ENCODE measurements at places on chromosomes 6 and 20. TPM values are rescaled to one million over a fixed set of nuclear protein-coding genes. Genes with fewer than 3 reads are reported as not detected.

GRCh38 chr6:140812636-140813035 lies 1320.1 kb upstream of the GJE1 start:
- no peaks in the 10 kb centered on the region for H3K27me3 ChIP-seq
- H3K4me1 ChIP-seq: peaks cover 3% of the 10 kb centered on the region
- DNase-seq: no peak
- H3K4me3 ChIP-seq: no peak overlapping the region
- no peaks in the 10 kb centered on the region for H3K36me3 ChIP-seq

- H3K36me3 ChIP-seq: no peaks in the 10 kb centered on the region
- H3K4me1 ChIP-seq: peaks cover 30% of the 10 kb centered on the region
- DNase-seq: no peak
- peak overlapping the region; percentile 98 for H3K4me3 ChIP-seq
- H3K27me3 ChIP-seq: no peaks in the 10 kb centered on the region
These were observed 535 bp downstream of the EXOC2 start for GRCh38 chr6:692356-692851.

GRCh38 chr6:129073691-129074395 lies 190.9 kb downstream of the LAMA2 start:
- no peaks in the 10 kb centered on the region for H3K36me3 ChIP-seq
- no peak overlapping the region for H3K27ac ChIP-seq
- no peak overlapping the region for H3K4me3 ChIP-seq
- H3K27me3 ChIP-seq: peaks cover 7% of the 10 kb centered on the region

CNKSR3 gene
- total RNA-seq: 11.5 TPM

DNA sequence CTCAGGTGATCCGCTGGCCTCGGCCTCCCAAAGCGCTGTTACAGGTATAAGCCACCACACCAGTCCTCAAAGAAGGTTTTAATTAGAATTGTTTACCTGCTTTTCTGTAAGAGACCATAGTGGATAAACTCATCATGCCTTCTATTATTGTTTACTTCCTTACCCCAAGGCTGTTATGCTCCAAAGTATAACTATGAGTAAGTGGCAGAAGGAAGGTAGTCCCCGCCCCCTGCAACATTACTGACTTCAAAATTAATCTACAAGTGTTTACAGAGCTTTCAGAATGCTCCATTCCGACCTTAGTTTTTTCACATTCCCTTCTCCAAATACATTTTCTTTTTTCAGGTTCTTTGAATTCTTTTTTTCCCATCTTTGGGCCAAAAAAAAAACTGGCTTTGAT lies 480.5 kb upstream of the NOX3 start:
- H3K4me1 ChIP-seq: peaks cover 5% of the 10 kb centered on the region
- H3K27ac ChIP-seq: no peak overlapping the region
- H3K36me3 ChIP-seq: no peaks in the 10 kb centered on the region
- DNase-seq: no peak

DNA sequence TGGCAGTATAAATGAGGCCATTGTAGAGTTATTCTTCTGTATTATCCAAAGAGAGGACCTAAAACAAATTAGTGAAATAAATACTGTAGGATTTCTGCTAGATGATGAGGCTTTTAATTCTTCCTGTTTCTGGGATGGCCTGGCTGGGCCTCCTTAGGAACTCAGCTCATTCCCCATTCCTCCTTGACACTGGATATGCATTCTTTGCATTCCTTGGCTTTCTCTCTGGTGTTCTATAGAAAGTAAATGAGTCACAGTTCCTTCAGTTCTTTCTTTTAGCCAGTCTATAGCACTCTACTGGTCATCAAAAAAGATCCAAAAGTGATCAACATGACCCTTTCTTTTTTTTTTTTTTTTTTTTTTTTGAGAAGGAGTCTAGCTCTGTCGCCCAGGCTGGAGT lies 8.6 kb downstream of the OR10C1 start:
- peak overlapping the region; percentile 37 for H3K27ac ChIP-seq
- peaks cover 4% of the 10 kb centered on the region for H3K27me3 ChIP-seq
- no peaks in the 10 kb centered on the region for H3K36me3 ChIP-seq
- no peak for DNase-seq
- H3K4me3 ChIP-seq: no peak overlapping the region
- peaks cover 12% of the 10 kb centered on the region for H3K4me1 ChIP-seq

- DNase-seq: no peak
- H3K4me1 ChIP-seq: peaks cover 4% of the 10 kb centered on the region
- H3K36me3 ChIP-seq: peaks cover 2% of the 10 kb centered on the region
These were observed 109.5 kb downstream of the F13A1 start for GRCh38 chr6:6210994-6211393.

DNA sequence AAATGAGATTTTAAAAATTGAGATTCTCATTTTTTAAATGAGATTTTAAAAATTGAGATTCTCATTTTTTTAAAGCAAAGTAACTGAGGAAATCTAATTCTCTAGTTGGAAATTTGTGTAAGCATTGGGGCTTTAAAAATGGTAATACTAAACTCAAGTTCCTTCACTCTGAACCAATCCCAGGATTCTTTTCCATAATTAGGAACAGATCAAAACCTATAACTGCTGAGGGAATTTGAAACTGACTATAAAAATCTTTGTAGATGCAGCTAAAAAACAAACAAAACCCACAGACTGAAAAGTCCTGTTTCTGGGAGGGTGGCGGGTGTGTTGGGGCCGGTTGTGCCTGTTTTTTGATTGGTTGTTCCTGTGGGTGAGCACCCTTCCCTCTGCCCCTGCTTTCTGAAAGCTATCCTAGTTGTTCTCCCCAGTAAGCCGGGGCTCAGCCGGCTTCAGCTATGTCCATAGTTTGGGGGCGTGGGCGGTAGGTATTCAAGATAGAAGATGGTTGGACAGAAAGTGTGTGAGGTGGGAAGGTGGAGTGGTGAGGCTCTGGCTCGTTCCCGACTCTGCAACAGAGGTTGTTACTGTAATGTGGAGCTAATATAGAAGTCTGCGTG lies 49.3 kb downstream of the GFRA4 start:
- DNase-seq: no peak
- no peak overlapping the region for H3K27ac ChIP-seq
- H3K4me3 ChIP-seq: no peak overlapping the region
- no peaks in the 10 kb centered on the region for H3K27me3 ChIP-seq

DNA sequence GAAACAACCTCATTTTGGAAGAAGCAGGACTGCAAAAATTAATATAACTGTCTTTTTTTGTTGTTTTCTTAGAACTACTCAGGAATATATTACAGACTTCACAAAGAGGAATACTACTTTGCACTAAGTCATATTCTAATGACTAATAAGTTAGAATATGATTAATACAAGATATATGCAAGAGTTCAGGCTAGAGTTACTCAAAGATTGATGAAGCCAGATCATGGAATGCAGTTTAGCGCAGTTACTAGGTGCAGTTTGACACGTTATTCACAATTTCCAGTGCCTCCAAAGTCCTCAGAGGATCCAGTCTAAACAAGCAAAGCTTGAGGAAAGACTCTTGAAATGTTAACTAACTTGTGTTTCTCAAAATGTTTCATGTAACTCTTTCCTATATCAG lies 1.2 kb upstream of the MYCT1 start:
- no peak for DNase-seq
- H3K27ac ChIP-seq: no peak overlapping the region
- peaks cover 14% of the 10 kb centered on the region for H3K27me3 ChIP-seq
- H3K36me3 ChIP-seq: no peaks in the 10 kb centered on the region

PACSIN1 gene
- total RNA-seq: not detected

NFATC2 gene
- total RNA-seq: 2.2 TPM

DNA sequence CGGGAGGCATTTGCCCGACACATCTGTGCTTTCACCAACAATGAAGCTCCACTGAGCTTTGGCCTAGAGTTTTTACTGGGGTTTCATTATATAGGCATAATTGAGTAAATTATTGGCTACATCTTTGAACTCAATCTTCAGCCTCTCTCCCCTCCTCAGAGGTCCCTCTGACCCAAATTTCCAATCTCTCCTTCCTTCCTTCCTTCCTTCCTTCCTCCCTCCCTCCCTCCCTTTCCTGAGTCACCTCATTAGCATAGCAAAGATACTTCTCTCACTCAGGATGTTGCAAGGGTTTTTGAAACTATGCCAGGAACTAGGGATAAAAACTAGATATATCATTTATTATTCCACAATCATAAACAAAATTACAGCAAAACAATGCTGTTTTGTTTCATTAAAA lies 238.2 kb upstream of the PRND start:
- no peaks in the 10 kb centered on the region for H3K36me3 ChIP-seq
- H3K27ac ChIP-seq: no peak overlapping the region
- no peak overlapping the region for H3K4me3 ChIP-seq
- H3K27me3 ChIP-seq: peaks cover 17% of the 10 kb centered on the region
- no peak for DNase-seq

STX7 gene
- total RNA-seq: 69.3 TPM

GRCh38 chr20:62860924-62861691 lies 514 bp downstream of the TCFL5 start:
- H3K27ac ChIP-seq: no peak overlapping the region
- H3K4me3 ChIP-seq: peak overlapping the region; percentile 49
- no peaks in the 10 kb centered on the region for H3K27me3 ChIP-seq
- H3K36me3 ChIP-seq: peaks cover 10% of the 10 kb centered on the region
- peaks cover 23% of the 10 kb centered on the region for H3K4me1 ChIP-seq

- no peaks in the 10 kb centered on the region for H3K27me3 ChIP-seq
- peaks cover 49% of the 10 kb centered on the region for H3K4me1 ChIP-seq
- no peak for DNase-seq
These were observed 56.8 kb downstream of the NCOA3 start for GRCh38 chr20:47558295-47559066.

COX4I2 gene
- total RNA-seq: not detected

GRCh38 chr20:58978351-58979190 lies 2.5 kb upstream of the NELFCD start:
- H3K4me3 ChIP-seq: no peak overlapping the region
- peaks cover 11% of the 10 kb centered on the region for H3K4me1 ChIP-seq
- H3K27ac ChIP-seq: no peak overlapping the region
- no peak for DNase-seq
- H3K27me3 ChIP-seq: no peaks in the 10 kb centered on the region
- H3K36me3 ChIP-seq: peaks cover 2% of the 10 kb centered on the region

MYLK2 gene
- 1.3 TPM for total RNA-seq

CALHM5 gene
- total RNA-seq: 9.7 TPM

GRCh38 chr6:129321303-129321702 lies 388.7 kb downstream of the ARHGAP18 start:
- no peaks in the 10 kb centered on the region for H3K36me3 ChIP-seq
- no peaks in the 10 kb centered on the region for H3K27me3 ChIP-seq
- DNase-seq: no peak
- H3K4me1 ChIP-seq: peaks cover 8% of the 10 kb centered on the region
- H3K4me3 ChIP-seq: no peak overlapping the region
- H3K27ac ChIP-seq: no peak overlapping the region

GRCh38 chr6:69665437-69665836 lies 131.4 kb downstream of the LMBRD1 start:
- H3K4me1 ChIP-seq: peaks cover 13% of the 10 kb centered on the region
- DNase-seq: no peak
- no peak overlapping the region for H3K4me3 ChIP-seq
- H3K27me3 ChIP-seq: peaks cover 5% of the 10 kb centered on the region
- H3K36me3 ChIP-seq: peaks cover 4% of the 10 kb centered on the region

- no peaks in the 10 kb centered on the region for H3K4me1 ChIP-seq
- H3K36me3 ChIP-seq: peaks cover under 1% of the 10 kb centered on the region
- no peak overlapping the region for H3K4me3 ChIP-seq
- H3K27ac ChIP-seq: no peak overlapping the region
- peaks cover 20% of the 10 kb centered on the region for H3K27me3 ChIP-seq
These were observed 119.2 kb upstream of the LAMA2 start for GRCh38 chr6:128763599-128764300.

DNA sequence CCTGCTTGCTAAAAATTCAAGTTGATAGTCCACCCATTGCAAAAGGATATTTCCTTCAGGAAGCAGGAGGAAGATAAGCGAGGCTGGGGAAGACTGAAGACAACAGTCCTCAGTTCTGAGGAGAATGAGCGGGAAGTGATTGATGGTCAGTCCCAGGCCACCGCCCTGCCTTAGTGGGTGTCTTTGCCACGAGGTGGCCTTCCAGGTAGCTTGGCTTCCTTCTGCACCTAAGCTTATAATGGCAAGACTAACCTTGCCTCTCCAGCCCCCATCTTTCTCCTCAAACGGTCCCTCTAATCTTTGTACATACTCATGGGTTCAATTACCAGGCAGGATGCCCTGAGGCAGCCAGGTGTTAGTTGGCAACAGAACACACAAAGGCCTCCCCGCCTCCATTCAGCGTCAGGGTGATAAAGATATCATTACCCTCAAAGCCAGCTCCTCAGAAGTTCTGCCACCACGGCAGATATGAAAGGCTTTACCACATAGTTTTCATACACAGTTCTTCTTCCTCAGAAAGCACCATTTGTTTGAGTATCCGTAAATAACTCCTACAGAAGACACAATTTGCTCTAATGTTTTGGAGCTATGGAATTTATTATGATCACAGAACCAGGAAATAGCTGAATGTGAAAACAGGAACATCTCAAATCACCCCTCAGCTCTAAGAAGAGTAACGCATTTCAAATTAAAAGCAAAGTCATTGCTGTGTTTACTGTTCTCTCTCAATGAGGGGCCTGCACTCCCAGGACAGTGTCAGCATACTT lies 249.4 kb downstream of the ATXN1 start:
- H3K4me1 ChIP-seq: peaks cover 42% of the 10 kb centered on the region
- H3K27ac ChIP-seq: peak overlapping the region; percentile 74
- peaks cover 1% of the 10 kb centered on the region for H3K36me3 ChIP-seq
- H3K4me3 ChIP-seq: no peak overlapping the region
- H3K27me3 ChIP-seq: no peaks in the 10 kb centered on the region

TRPC4AP gene
- 83.4 TPM for total RNA-seq

KIF6 gene
- 0.62 TPM for total RNA-seq

DNA sequence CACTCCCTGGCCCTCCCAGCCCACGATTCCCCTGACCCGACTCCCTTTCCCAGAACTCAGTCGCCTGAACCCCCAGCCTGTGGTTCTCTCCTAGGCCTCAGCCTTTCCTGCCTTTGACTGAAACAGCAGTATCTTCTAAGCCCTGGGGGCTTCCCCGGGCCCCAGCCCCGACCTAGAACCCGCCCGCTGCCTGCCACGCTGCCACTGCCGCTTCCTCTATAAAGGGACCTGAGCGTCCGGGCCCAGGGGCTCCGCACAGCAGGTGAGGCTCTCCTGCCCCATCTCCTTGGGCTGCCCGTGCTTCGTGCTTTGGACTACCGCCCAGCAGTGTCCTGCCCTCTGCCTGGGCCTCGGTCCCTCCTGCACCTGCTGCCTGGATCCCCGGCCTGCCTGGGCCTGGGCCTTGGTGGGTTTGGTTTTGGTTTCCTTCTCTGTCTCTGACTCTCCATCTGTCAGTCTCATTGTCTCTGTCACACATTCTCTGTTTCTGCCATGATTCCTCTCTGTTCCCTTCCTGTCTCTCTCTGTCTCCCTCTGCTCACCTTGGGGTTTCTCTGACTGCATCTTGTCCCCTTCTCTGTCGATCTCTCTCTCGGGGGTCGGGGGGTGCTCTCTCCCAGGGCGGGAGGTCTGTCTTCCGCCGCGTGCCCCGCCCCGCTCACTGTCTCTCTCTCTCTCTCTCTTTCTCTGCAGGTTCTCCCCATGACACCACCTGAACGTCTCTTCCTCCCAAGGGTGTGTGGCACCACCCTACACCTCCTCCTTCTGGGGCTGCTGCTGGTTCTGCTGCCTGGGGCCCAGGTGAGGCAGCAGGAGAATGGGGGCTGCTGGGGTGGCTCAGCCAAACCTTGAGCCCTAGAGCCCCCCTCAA lies at the start of gene LTA:
TSS of gene LTA (plus strand) at position 249 of the 871 bp plus-strand sequence. CDS start at position 703, 454 bp downstream.
- no peak within 1 kb of the TSS for H3K4me3 ChIP-seq
- no peaks in the 10 kb centered on the region for H3K36me3 ChIP-seq
- no peak for DNase-seq

Measured in chondrocyte (in vitro differentiated cells).